ENCODE measurements at places on chromosomes 6 and 20. TPM values are rescaled to one million over a fixed set of nuclear protein-coding genes. Genes with fewer than 3 reads are reported as not detected.

The MBOAT1 gene
- 0.72 TPM for total RNA-seq

The PAK5 gene
- total RNA-seq = 3.1 TPM

The IL22RA2 gene
- total RNA-seq = 1.9 TPM

The DCBLD1 gene
- 28.2 TPM for total RNA-seq

The BNIP5 gene
- 1.2 TPM for total RNA-seq

The PPIL6 gene
- total RNA-seq = 1.4 TPM

The FAM110A gene
- total RNA-seq = 0.96 TPM

The CYP39A1 gene
- total RNA-seq = 11.8 TPM

The STK35 gene
- 15.9 TPM for total RNA-seq

The OPN5 gene
- 2.9 TPM for total RNA-seq

The SLC24A3 gene
- total RNA-seq = 12.0 TPM

The SLCO4A1 gene
- total RNA-seq = 24.1 TPM

The ZBTB46 gene
- 1.7 TPM for total RNA-seq

The CLPSL1 gene
- not detected for total RNA-seq

The ACTL10 gene
- total RNA-seq = not detected

The EYS gene
- 17.3 TPM for total RNA-seq

The RGS17 gene
- total RNA-seq = 6.7 TPM

The RFX6 gene
- total RNA-seq = 0.72 TPM

The ARFGEF2 gene
- 23.8 TPM for total RNA-seq

The TM9SF4 gene
- 12.5 TPM for total RNA-seq

The CST7 gene
- total RNA-seq = not detected

The TMEM244 gene
- total RNA-seq = not detected

The ACSS1 gene
- total RNA-seq = 26.2 TPM

The ANKEF1 gene
- 7.7 TPM for total RNA-seq

The EYA2 gene
- 2.2 TPM for total RNA-seq

The TMEM74B gene
- total RNA-seq = 3.4 TPM

The CNR1 gene
- total RNA-seq = 4.8 TPM

The HDDC2 gene
- total RNA-seq = 101 TPM

The HAO1 gene
- not detected for total RNA-seq

The SLC16A10 gene
- 36.8 TPM for total RNA-seq
